ENCODE measurements at places on chromosomes 4 and X. TPM values are rescaled to one million over a fixed set of nuclear protein-coding genes. Genes with fewer than 3 reads are reported as not detected.

Gene DCAF12L1
- total RNA-seq, result 0.83 TPM

Gene NOCT
- total RNA-seq, result 4.0 TPM

Gene FMR1NB
- not detected for total RNA-seq

Gene ATOH1
- total RNA-seq, result not detected

Gene EGF
- 6.5 TPM for total RNA-seq

Gene BANK1
- 19.7 TPM for total RNA-seq

Gene GK
- 10.7 TPM for total RNA-seq

Gene OTUD6A
- not detected for total RNA-seq

GRCh38 chr4:148831945-148832344 lies 389.7 kb upstream of the NR3C2 start:
- no peaks in the 10 kb centered on the region for H3K4me1 ChIP-seq
- no peak for DNase-seq
- H3K4me3 ChIP-seq, result no peak overlapping the region
- no peaks in the 10 kb centered on the region for H3K27me3 ChIP-seq

DNA sequence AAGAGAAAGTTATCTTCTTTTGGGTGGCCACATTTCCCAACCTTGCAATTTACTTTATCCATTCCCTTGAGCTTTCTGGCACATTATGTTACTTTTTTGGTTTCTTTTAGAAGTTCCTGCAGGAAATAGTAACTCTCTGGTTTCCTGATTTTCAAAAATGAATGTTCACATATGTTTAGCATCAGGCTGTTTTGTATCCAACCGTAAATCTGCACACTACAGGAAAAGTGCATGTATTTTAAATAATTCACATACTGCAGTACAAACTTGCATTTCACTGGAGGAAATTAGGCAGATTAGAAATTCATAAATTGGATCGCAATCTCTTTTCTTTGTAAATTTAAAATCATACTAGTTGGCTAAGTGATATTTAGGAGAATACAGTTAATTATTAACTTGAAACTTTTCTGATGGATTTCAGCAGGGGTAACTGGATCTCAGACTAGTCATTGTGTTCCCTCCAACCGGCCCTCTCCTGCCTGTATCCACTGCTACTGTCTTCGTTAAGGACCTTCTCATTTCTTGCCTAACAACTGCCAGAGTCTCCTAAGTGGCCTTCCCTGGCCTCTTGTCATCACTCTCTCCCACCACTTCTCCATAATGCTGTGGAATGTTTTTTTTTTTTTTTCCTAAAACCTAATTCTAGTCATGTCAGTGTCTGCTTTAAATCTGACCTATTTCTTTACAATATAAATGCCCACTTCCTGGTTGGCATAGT lies 137.2 kb downstream of the UNC5C start:
- peaks cover 7% of the 10 kb centered on the region for H3K4me1 ChIP-seq
- H3K4me3 ChIP-seq, result no peak overlapping the region
- H3K27me3 ChIP-seq, result no peaks in the 10 kb centered on the region
- DNase-seq, result no peak
- H3K27ac ChIP-seq, result no peak overlapping the region

- no peak overlapping the region for H3K4me3 ChIP-seq
- H3K4me1 ChIP-seq, result no peaks in the 10 kb centered on the region
- no peaks in the 10 kb centered on the region for H3K36me3 ChIP-seq
- no peaks in the 10 kb centered on the region for H3K27me3 ChIP-seq
- DNase-seq, result no peak
These were observed 6.1 kb downstream of the ARSJ start for GRCh38 chr4:113973345-113973744.

DNA sequence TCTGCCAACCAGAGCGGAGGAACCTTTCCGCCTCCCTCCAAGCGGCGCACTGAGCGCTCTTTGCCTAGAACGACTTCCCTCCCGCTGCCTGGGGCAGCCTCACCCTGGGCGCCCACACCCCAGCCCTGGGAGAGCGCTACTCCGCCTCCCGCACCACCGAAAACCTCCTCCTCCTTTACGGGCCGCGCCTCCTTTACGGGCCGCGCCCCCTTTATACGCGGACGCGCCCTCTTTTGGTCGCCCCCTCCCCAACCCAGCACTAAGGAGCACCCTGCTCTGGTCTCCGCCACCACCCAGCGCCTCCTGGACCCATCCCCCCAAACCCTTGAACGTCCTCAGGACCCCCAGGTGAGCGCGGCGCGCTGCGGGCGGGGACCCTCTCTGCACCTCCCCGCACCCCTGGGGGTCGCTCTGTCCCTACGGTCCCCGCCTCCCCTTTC lies 586 bp upstream of the NSG1 start:
- no peak for DNase-seq
- H3K4me3 ChIP-seq, result no peak overlapping the region
- H3K27me3 ChIP-seq, result peaks cover 9% of the 10 kb centered on the region
- H3K4me1 ChIP-seq, result peaks cover 18% of the 10 kb centered on the region

GRCh38 chr4:95533254-95533653 lies 15.5 kb downstream of the UNC5C start:
- H3K27ac ChIP-seq, result peak overlapping the region; percentile 43
- H3K4me1 ChIP-seq, result peaks cover 19% of the 10 kb centered on the region
- H3K4me3 ChIP-seq, result no peak overlapping the region
- no peaks in the 10 kb centered on the region for H3K27me3 ChIP-seq
- DNase-seq, result no peak

- H3K36me3 ChIP-seq, result no peaks in the 10 kb centered on the region
- H3K4me3 ChIP-seq, result no peak overlapping the region
- no peaks in the 10 kb centered on the region for H3K27me3 ChIP-seq
- no peak for DNase-seq
- no peaks in the 10 kb centered on the region for H3K4me1 ChIP-seq
- H3K27ac ChIP-seq, result no peak overlapping the region
These were observed 102.5 kb downstream of the DDIT4L start for GRCh38 chr4:100087743-100088142.

DNA sequence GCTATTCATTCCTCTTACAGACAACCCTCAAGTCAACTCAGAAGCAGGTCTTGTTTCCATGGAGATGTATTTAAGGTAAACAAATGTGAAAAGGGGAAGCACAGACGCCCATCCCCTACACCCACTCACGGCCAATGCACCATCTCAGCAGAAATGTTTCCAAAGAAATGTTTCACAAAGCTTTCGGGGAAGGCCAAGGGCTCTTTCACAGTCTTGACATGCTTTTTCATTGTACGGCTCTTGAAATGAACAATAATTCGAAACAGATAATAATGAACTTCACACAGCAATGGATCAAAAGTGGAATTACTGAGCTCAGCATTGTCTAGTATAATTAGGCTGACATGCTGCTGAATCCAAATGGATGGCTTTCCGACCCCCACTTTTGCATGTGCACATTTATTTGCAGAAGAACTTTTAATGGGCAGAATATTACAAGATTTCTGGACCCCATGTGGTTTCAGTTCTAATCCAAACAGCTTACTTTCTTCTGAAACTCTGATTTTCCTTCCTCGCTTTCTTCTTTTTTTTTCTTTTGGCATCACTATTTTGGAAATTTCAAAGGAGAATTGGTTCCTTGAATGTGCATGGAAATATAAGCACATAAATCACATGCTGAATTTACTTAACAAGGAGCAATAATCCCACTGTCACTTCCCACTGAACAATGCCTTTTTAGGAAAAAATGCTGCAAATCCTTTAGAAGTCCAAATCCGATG lies 160.9 kb downstream of the SMIM20 start:
- H3K4me3 ChIP-seq, result no peak overlapping the region
- no peak for DNase-seq
- H3K27ac ChIP-seq, result no peak overlapping the region
- H3K27me3 ChIP-seq, result no peaks in the 10 kb centered on the region
- H3K36me3 ChIP-seq, result no peaks in the 10 kb centered on the region

DNA sequence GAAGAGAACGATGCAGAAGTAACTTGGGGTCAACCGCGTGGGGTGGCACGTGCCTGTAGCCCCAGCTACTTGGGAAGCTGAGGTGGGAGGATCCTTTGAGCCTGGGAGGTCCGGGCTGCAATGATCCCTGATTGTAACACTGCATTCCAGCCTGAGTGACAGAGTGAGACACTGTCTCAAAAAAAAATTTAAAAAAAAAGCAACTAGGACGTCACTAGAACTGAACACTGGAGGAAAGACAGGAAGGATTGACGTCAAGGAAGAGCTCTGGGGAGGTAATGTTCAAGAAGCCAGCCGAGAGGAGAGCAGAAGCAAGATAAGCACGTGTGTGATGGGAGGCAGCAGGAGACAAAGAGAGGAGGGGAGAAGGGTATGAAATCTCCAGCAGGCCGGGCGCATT lies 28.7 kb downstream of the S100G start:
- no peaks in the 10 kb centered on the region for H3K36me3 ChIP-seq
- no peak overlapping the region for H3K4me3 ChIP-seq
- no peak overlapping the region for H3K27ac ChIP-seq
- no peaks in the 10 kb centered on the region for H3K27me3 ChIP-seq
- DNase-seq, result no peak
- H3K4me1 ChIP-seq, result no peaks in the 10 kb centered on the region

DNA sequence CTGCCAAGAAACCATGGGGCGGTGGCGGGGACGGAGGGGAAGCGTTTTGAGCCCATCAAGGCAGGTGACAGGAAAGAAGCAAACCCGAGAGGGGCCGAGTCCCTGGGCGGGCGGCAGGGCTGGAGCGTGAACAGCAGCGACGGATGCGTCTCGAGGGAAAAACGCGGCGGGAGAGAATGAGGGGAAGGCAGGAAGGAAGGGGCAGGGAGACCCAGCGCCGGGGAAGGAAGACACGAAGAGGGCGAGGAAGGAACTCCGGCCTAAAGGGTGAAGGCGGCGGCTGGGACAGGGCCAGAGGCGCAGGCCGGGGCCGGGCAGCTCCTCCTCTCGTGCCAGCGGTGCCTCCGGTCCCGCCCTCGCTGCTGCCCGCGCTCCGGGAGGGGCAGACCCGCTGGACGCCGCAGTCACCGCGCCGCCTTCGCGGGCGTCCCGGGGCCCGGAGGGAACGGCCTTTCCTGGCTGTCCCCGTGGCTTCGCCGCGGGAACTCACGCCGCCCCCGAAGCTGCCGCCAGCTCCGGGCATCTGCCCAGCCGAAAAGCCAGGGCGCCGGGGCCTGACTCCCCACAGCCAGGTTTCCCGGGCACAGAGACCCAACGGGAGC lies 751 bp upstream of the RGS12 start:
- H3K4me1 ChIP-seq, result peaks cover 9% of the 10 kb centered on the region
- peak overlapping the region; percentile 85 for H3K4me3 ChIP-seq
- no peaks in the 10 kb centered on the region for H3K27me3 ChIP-seq
- no peaks in the 10 kb centered on the region for H3K36me3 ChIP-seq
- H3K27ac ChIP-seq, result peak overlapping the region; percentile 90
- peak; percentile 81 for DNase-seq

All from thyroid gland (tissue), 4 donors.